ENCODE measurements at places on chromosomes 4 and X.

DNA sequence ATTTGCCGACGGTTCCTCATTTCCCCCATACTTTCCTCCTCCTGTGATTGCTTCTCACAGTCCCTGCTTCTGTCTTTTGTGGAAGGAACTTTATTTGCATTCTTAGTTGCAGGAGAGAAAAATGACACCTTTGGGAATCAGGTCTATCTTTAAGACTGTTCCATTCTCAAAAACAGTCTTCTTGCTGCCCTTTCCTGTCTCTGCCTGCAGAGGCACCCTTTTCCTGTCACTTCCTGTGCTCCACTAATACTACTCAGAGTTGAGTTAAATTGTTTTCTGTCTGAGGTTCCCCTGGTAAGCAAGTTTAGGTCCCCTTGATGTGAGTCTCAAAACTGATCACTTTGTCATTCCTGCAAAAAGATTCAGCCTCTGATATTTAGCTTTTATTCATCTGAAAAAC is 208.8 kb upstream of the CLNK start:
- DNase-seq, result no peak

- DNase-seq, result peak; percentile 65
Observed at GRCh38 chr4:52234561-52235440, 183.7 kb downstream of the SPATA18 start.

GRCh38 chrX:46811121-46811520 is 25.7 kb upstream of the RP2 start:
- no peak for DNase-seq

- DNase-seq, result no peak
Observed at GRCh38 chrX:10841579-10841978, 221.2 kb upstream of the MID1 start.

- no peak for DNase-seq
Observed at GRCh38 chr4:121077496-121077895, 5.2 kb upstream of the NDNF start.

DNA sequence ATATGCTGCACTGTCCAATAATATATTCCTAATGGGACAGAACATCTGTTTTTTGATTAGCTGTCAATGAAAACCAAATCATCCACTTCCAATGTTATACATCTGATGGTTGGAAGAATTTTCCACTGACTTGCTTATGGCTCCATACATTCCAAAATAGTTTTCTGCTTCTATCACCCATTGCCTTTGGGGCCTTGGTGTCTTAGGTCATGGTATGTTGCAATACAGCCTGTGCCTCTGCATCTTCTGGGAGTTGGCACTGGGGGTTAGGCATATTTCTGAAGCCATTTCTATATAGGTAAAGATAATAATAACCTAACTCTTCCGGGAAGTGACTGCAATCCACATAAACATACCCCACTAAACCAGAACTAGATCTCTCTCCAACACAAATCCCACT is 53.2 kb upstream of the NR3C2 start:
- no peak for DNase-seq

- DNase-seq, result no peak
Observed at GRCh38 chr4:36006226-36006625, 238.1 kb downstream of the ARAP2 start.

- no peak for DNase-seq
Observed at GRCh38 chr4:40335525-40335894, 377 bp downstream of the CHRNA9 start.

- DNase-seq, result no peak
Observed at GRCh38 chrX:63471004-63471403, 119.9 kb upstream of the SPIN4 start.

DNA sequence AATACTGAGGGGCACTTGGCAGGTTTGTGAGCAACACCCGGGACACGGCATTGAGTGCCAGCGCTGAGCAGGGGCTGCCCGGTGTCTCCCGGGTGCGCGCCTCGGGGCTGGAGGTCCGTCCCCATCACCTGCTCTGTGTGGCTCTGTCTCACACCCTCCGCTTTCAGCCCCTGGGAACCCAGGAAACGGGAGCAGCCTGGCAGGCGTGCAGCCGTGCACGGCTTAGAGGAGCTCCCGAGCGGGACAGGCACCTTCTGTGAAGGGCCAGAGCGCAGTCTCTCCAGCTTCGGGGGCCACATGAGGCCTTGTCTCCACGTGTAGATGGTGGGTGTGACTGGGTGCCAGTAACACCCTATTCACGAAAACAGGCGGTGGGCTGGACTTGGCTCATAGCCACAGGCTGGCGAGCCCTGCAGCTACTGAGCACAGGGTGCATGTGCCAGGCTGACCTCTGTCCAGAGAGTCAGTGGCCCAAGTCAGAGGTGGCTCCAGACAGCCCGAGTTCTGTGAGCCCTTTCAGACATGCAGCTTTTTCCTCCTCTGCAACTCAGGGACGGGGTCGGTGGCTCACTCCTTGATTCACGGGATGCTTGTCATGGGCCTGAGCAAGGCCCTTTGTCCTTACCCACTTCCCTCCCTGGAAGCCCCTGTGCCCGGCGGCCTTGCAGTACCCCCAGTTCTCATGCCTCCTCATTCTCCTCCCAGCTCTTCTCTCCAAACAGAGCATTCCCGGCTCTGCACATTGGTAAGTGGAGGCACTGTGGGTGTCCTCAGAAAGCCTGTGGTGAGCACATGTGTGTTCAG is 23.5 kb downstream of the UVSSA start:
- DNase-seq, result no peak

- DNase-seq, result peak; percentile 38
Observed at GRCh38 chrX:118225711-118226428, 109.3 kb upstream of the KLHL13 start.

DNA sequence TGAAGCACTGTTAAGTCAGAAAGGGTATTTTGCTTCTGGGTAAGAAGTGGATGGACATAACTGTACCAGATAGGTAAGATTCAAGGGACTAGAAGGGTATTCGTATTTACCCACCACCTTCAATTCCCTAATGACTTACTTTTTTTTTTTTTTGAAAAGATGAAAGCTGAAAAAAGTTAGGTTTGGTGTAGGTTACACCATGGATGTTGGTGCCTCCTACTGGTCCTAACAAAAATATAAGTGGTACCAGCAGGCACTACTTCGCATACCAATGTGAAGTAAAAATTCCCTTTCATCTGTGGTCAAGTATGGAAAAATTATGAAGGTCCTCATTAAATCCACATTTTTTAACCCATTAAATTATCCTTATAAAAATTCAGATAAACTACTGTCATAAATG is 7.2 kb downstream of the ANKRD17 start:
- DNase-seq, result no peak

DNA sequence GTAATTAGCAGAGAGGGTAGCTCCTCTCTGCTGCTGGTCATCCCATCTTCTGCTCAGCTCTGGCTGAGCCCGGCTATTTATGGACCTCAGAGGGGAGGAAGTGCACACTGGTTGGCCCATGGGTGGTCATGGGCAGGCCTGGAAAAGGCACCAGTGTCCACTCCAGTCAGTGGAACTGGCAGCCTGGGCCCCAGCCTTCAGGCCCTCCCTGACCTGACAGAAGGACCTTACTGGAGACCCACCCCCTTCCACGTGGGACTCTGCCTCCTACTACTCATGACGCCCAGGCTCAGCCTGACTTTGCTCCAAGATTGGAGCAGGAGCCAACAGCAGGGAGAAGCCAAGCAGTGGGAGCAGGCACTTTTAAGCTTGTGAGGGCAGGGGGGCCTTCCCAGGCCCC is 8.0 kb upstream of the ART3 start:
- no peak for DNase-seq

DNA sequence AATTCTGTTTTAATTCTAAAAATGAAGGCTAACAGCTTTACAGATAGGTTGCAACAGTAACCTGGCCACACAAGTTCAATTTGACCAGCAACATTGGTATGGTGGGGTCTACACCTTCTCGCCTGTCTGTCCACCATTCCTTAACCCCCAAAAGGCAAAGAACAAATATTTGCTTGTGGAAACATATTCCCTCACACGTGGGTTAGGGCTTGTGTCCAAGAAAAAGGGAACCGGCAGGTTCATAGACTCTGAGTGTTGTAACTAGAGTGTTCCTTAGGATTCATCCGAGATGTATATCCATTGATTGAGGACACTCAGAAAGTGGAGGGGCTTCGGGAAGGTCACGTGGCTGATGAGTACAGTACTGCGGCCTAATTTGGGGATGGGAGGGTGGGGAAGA is 54.1 kb downstream of the C4orf51 start:
- no peak for DNase-seq

Data from NCI-H748 treated with DMSO at 0.1 percent for 48 hours (cell line).